ENCODE measurements at places on chromosomes 5 and 9.

DNA sequence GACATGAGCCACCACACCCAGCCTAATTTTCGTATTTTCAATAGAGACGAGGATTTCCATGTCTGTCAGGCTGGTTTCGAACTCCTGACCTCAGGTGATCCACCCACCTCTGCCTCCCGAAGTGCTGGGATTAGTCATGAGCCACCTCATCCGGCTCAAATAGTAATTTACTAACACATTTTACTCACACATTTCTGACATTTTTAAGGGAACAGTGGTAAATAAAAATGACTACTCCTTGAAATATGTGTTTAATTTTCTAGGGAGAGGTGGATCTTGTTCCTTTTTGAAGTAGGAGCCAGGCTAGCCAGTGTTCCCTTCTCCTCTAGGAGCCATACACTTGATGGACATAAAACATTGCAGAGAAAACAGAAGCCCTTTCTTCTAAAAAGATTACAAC is 55.2 kb upstream of the ERBIN start:
- no peak for DNase-seq

DNA sequence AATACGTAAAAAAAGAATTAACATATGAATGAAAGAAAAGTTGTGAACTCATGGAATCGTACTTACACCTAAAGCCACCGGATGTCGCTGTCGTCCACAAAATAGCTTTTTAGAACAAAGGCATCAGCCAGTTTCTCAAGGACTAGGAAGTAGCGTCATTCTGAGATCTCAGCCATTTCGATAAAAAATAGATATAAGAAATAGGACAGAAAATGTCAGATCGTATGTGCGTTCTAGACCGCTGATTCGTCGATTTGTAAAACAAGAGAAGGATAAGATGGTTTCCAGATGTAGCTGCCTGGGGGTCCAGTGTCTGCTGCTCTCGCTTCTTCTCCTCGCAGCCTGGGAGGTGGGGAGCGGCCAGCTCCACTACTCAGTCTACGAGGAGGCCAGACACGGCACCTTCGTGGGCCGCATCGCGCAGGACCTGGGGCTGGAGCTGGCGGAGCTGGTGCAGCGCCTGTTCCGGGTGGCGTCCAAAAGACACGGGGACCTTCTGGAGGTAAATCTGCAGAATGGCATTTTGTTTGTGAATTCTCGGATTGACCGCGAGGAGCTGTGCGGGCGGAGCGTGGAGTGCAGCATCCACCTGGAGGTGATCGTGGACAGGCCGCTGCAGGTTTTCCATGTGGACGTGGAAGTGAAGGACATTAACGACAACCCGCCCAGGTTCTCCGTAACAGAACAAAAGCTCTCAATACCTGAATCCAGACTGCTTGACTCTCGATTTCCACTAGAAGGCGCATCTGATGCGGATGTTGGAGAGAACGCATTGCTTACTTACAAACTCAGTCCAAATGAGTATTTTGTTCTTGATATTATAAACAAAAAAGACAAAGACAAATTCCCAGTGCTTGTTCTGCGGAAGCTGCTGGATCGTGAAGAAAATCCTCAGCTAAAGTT is at the start of gene PCDHA10:
Gene PCDHA10, plus strand, starts transcription at position 126 of the 903 bp plus-strand sequence. Its CDS starts 152 bp downstream, at position 278.
- DNase-seq: no peak

DNA sequence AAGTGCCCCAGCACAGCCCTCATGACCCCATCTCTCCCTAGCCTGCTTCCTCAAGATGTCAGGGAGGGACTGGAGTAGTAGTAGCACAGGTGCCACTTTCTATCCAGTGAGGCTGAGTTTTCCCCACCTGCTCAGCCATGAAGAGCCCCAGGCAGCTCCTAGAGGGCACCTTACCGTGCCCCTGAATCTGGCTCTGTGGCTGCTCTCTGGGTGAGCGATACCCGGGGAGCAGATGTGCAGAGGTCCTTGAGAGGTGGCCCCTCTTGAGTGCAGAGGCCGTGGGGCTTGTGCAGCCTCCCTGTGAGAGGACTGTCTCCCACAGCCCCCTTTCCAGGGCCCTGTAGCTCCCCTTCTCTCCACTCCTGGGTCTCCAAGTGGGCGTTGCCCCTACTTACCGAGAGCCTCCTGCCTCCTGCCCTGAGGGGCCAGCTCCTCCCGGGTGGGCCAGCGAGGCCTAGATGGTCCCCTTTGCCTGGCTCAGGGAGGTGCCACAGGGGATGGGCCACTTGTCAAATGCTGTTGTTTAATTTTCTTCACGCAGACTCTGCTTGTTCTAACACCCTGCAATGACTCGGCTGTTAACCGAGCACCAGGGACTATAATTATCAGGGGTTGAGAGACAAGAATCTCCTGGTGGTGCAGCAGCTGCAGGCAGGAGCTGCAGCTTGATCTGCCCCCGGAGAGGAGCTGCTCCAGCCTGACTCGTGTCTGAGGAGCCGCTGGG is 29.6 kb upstream of the PITX1 start:
- no peak for DNase-seq

DNA sequence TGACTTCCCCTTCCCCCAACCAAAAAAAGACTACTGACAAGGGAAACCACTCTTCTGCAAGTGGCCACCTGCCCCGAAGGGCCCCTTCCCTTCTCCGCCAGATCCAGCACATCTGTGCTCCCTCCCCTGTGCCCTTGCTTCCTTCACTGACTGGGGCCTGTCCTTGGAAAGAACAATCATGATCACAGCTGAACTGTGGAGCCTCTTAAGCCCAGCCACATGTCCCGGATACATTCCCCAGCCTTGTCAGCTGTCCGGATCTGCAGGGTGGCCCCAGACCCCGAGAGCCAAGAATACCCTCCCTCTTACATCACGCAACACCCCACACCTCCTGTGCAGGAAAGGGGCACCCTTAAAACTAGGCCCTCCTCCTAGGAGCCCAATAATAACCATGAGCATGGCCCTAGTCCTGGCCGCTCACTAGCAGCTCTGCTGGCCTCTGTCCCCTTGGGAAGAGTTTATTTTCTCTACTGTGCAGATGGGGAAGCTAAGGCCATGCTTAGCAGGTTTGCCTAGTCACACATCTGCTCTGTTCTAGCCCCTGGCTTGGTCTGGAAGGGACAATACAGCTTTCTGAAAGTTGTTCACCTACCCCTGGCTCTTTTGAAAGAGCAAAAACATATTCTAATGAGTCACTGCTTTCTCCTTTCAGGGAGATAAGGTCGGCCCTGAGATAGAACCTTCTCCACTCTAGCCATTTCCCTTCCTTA is 3.8 kb downstream of the SPRY4 start:
- DNase-seq: no peak

DNA sequence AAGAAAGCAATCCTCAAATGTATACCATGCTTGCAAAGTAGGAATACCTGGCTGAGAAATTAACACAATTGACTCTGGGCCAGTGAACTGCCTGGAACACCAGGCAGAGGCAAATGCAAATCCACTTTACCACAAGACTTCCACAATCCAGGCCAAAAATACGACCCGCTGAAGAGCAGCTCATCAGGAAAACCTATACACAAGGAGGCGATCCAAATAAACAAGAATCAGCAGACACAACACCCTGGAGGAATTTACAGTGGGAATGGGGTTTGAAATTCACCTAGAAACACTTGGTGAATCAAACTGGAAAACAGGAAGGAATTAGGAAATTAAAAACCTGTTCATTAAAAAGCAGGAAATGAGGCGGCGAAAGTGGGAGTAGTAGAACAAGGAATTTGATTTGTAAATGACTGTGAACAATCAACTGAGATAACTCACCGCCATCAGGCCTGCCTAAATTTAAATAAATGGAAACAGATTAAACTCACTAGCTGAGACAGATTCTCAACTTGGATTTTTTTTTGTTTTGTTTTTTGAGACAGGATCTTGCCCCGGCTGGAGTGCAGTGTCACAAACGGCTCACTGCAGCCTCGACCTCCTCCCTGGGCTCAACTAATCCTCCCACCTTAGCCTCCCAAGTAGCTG is 15.9 kb downstream of the CMBL start:
- DNase-seq: no peak

GRCh38 chr9:122228191-122228567 is 578 bp downstream of the LHX6 start:
- peak; percentile 6 for DNase-seq

GRCh38 chr5:172603251-172603806 is 37.7 kb upstream of the NEURL1B start:
- no peak for DNase-seq

DNA sequence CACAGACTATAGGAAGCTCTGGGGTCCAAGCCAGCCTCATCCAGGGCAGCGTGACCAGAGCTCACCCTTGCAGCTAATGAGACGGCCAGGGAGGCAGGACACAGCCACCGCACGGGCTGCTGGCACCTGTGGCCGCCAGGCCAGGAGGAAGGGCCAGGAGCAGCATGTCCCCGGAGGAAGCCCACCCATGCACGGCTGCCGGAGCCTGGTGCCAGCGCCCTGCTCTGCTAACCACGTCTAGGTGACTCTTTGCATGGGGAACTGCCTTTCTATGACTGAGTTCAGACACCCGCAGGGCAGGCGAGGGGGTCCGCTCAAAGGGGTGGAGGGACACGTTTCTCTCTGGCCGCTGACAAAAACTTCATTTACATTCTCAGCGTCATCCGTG is 68.5 kb upstream of the SARDH start:
- DNase-seq: no peak

GRCh38 chr5:23482642-23483041 is 24.8 kb upstream of the PRDM9 start:
- no peak for DNase-seq

DNA sequence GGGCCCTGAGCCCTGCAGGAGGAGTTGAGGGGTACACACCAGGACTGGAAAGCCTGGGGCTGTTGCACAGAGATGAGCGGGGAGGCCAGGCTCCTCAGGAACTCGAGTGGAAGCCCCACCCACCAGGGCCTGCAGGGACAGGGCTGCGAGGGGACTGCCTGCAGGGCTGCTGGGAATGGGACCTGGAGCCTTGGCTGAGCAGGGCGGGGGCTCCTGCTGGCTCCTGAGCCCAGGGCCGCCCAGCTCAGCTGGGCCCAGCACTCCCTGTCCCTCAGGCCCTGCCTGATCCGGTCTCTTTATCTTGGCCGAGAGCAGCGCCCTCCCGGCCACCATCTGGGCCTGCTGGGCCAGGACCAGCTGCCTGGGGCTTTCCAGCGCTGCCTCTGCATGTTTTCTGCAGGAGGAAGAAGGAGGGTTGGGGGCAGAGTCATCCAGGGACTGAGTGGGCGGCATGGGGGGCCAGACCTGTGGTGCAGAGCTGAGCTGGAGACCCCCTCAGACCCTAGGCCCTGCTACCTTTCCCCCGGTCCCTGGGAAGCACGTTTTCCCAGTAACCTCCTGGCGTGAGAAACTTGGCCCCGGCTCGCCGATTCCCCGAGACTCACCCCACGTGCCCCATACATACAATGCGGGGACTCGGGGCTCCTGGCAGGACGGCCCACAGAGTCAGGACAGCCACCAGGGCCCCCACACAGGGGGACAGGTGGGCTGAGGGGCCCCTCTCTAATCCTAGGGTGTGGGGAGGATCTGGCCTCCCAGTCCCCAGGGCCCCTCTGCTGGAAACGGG is 9.4 kb downstream of the LCN12 start:
- DNase-seq: no peak

- DNase-seq: no peak
Measured at GRCh38 chr5:96017951-96018350, 56.3 kb upstream of the ELL2 start.

GRCh38 chr9:84480071-84480470 is 139.5 kb upstream of the SLC28A3 start:
- no peak for DNase-seq

- DNase-seq: no peak
Measured at GRCh38 chr5:172707285-172708182, 63.5 kb downstream of the DUSP1 start.

DNA sequence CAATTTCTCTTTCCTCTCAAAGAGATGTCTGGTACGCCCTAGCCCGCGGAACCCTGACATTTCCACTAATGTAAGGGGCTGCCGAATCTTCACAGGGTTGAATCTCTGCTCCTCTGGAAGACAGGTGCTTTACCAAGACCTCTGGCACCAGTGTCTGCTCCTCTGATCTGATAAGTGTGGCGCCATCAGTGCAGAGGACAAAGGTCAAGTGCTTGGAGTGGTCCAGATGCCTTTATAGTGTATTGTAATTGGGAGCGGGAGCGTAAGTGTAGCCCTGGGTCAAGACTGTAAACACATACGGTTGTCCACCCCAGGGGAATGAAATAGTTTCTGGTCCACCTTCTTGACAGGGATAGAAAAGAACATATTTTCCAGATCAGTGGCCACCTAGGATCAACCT is 17.7 kb downstream of the ADAMTSL2 start:
- no peak for DNase-seq

DNA sequence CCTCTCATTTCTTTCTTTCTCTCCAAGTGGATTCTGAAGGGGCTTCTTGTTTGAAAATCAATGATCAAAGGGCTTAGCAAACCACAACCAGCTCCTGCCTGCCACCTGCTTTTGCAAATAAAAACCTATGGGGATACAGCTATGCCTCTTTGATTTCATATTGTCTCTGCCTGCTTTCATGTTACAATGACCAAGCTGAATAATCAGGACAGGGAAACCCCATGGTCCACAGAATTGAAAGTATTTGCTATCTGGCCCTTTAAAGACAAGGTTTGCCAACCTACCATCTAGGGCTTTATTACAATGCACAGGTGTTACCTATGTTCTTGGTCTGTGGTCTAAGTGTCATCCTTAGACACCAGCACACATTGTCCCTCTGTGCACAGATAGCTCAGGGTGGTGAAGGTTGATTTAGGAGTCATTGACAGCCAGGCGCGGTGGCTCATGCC is 28.8 kb upstream of the PLIN2 start:
- DNase-seq: no peak

DNA sequence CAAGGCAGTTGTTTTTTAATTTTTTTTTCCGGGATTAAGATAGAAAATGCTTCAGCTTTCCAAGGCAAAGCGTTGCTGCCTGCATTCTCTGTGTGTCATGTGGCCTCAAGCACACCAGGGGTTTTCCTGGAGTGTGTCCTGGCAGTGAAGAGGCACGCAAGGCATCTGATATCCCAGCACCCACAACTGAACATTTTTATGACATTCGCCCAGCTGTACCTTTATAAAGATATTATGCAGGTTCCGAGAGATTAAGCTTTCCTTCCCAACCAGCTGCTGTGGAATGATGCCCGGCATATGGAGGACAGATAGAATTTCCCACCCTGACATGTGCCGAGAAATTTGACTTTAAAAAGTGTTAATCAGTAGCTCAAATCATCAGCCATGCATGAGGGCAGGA is 205.6 kb downstream of the GADD45G start:
- no peak for DNase-seq

- DNase-seq: peak; percentile 3
Measured at GRCh38 chr9:96232539-96233241, 69.3 kb downstream of the HSD17B3 start.

DNA sequence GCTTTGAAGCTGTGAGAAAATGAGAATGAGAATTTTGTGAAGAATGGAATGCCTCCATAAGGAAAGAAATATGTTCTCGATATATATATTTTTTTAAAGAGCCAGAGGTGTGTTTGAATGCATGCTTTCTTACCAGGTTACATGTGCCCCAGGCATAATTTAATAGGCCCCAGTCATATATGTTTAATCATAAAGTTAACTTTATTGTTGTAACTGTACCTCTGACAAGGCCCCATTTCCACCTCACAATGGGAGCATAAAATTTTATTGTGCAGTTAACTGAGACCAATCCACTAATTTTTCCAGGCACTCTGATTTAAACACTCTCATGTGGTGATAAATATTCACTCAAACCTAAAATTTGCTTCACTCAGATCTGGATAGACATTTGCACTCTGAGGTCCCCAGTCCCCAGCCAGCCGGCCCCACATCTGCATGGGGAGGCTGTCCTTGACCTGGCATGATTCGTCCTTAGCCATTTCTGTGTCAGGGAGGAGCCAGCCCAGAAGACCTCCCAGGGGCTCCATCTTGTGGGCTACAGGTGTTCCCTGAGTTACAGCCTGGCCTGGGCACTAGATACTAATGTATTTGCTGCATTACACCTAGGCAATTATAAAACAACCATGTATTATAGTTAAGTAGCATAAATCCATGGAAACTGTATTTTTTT is 245.8 kb downstream of the MTRR start:
- DNase-seq: no peak

Data from bone marrow (tissue), 2 donors.